ENCODE measurements at places on chromosomes 11 and 22.

DNA sequence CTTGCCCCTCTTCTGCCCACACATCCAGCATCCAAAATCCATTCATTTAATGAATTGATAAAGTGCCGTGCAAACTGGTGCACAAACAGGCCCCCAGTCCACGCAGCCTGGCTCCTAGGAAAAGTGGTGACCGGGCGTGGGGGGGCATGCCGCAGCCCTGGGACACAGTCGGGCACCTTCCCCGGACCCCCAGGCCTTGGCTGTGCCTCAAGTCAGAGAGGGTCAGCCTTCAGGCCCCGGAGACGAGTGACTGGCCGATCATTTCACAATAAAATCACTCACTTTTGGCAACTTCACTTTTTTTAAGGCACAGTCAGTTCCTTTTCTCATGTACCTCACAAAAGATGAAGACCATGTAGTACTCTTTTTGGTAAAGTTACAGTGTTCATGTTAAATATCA lies 8.0 kb downstream of the CDPF1 start:
- DNase-seq: no peak

DNA sequence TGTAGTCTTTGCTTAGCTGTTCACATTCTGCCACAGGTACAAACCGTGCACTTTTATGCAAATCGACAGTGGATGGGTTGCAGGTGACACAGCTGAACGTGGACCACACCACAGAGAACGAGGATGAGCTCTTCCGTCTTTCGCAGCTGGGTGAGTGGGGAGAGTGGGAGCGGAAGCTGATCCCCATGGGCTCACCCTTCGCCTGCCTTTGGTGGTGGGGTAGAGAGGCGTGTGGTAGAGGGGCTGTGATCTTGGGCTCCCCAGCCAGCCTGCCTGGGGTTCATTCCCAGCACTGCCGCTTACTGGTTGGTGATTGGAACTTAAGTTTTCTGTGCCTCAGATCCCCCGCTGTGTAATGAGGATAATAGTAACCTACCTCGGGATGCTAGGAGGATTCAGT lies 19.1 kb downstream of the TAB1 start:
- DNase-seq: no peak

DNA sequence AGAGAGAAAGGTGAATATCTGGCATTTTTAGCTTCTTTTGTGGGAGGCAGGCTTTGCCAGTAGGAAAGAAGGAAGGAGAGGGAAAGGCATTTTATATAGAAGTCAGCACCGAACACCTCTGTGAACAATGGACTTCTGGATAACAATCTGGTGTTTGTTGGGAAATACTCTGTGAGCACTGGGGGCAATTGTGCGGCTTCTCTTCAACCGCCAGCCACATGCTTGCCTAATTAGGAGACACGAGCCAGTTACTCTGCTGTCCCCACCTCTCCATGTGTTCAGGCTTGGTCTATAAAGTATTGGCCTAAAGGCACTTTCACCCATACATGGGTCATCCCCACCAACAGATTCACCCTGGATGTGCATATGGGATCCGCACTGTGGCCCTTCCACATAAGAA lies 523.6 kb downstream of the NTM start:
- DNase-seq: no peak

- no peak for DNase-seq
Measured at GRCh38 chr11:105071089-105071732, 26.1 kb upstream of the CARD16 start.

- DNase-seq: no peak
Measured at GRCh38 chr11:130064596-130064995, 5.1 kb upstream of the APLP2 start.

DNA sequence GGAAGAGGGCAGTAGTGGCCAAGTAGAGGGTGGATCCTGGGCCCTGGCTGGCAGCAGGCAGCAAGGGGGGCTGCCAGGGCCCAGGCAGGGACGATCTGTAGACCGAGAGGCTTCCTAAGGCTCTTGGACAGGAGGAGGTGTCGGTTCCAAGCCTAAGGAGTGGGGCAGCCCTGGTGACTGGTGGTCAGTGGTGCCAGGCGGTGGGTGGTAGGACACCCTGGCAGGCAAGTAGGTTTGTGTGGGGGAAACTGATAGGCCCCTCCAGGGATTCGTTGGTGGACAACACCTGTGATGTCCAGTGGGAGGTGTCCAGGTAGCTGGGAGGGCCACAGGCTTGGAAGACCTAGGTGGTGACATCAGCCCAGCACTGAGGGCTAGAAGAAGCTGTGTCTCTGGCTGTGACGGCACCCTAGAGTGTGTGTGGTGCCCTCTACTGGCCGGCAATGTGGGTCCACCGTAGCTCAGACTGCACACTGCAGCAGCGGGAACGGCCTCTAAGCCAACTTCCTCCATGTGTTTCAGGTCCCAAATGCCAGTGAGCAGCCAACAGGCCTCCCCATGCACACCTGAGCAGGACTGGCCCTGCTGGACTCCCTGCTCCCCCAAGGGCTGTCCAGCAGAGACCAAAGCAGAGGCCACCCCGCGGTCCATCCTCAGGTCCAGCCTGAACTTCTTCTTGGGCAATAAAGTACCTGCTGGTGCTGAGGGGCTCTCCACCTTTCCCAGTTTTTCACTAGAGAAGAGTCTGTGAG lies 9.4 kb upstream of the SAMM50 start:
- no peak for DNase-seq

- no peak for DNase-seq
Measured at GRCh38 chr11:92159931-92160330, 64.7 kb upstream of the FAT3 start.

DNA sequence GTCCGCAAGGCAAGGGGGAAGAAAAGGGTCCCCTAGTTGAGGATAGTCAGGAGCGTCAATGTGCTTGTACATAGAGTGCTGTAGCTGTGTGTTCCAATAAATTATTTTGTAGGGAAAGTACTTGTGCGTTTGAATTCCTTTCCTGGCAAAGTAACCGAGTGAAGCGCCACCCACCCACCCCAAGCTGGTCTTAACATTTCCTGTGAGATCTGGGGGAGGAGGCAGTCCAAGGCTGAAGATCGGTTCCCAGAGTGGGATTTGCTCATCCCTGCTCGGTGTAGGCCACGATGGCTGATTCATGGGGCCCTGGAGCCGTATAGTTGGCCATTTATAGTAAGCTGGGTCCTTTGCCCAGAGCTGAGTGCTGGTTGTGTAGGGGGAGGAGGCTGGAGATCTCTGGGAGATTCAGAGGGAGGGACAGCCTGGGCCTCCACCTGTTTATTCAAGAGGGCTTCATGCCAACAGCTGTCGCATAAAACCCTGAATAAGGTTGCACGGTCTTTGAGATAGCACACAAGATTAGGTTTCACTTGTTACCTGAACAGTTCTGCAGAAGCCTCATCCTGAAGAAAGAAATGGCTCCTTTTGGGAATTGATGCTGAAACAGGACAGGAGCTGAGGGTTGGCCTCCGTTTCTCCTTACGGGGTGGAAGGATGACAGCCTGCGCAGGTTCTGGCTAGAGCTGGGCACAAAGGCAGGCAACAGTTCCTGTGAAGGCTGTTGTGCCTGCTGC lies 2.4 kb downstream of the ATF4 start:
- DNase-seq: no peak

- no peak for DNase-seq
Measured at GRCh38 chr11:119892311-119892808, 163.4 kb upstream of the NECTIN1 start.
